ENCODE measurements at places on chromosomes 1 and 21.

- DNase-seq = no peak
Observed at GRCh38 chr21:16370186-16370585, 640.4 kb downstream of the USP25 start.

DNA sequence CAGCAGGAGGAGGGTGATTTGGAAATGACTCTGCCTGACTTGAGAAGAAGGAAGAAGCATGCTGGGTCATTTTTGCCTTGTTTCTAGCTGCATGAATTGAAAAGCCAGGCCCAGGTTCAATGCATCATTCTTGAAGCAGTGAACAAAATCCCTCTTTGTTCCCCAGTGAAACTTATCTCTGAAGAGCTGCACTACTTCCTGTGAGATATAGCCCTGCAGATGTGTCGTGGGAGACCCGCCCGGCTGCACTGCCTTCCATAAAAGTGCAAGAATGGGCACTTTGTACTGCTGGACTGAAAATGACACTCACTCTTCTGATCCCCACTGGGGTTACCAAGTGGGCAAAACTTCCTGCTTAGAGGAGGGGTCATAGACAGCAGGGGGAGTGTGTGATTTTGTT is 249.2 kb upstream of the NFIA start:
- DNase-seq = no peak

DNA sequence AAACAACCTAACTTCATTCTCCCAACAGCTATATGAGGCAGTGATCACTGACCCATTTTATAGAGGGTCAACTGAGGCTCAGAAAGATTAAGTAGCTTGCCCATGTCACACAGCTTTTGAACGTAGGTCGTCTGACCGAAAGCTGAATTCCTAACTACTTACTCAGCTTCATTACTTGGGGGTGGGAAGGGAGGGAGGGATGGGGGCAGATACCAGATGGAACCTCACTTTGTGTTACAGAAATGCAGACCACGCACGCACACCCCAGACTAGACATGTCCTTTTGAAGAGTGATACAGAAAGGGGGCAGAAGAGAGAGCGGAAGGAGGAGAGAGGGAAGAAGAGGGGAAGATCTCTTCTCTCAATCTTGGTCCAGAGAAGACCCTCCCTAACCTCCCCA is 2.3 kb downstream of the ADGRB2 start:
- DNase-seq = no peak

- DNase-seq = no peak
Observed at GRCh38 chr1:175267716-175268416, 75.3 kb upstream of the KIAA0040 start.

- no peak for DNase-seq
Observed at GRCh38 chr1:93448983-93449804, 1.3 kb downstream of the FNBP1L start.

DNA sequence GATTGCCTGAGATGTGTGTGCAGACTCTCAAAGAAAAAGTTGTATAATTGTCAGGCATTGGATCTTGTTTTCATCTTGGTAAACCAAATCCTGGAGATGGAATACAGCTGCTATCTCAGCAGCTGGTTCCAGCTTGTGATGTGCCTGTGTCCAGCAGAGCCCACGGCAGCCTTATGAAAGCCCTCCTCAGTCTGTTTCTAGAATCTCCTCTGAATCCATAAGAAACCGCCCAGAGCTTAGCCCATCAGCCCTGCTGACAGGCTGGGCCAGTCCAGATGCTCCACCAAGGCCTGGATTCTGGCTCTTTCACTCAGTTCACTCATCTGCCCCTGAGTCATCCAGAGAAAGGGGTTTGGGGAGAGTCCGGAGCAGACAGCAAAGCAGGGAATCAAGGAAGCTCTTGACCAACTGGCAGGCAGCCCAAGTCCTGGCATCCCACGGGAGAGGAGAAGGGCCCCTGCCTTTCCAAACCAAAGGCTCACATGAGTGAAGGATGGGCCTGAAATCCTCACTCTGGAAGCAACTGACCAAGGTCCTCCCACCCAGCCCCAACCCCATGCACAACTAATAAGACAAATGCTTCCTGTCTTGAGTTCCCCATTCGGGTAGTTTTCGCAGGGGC is 45.7 kb downstream of the NAV1 start:
- no peak for DNase-seq

DNA sequence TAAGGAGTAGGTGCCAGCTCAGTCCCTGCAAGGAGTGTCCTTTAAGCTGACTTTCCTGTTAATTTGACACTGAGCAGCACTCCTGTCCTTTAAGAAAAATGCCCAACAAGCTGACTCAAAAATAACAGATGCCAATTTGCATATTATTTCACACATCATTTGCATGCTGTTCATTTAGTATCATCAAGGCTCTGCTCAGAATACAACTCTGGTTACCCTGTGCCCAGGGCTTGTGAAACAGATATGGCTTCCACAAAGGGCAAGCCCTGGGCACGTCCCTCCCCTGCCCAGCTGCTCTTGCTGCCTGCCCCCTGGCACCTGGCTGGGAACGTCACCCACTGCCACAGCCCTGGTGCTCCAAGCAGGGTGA is 10.3 kb downstream of the KCNN3 start:
- no peak for DNase-seq

DNA sequence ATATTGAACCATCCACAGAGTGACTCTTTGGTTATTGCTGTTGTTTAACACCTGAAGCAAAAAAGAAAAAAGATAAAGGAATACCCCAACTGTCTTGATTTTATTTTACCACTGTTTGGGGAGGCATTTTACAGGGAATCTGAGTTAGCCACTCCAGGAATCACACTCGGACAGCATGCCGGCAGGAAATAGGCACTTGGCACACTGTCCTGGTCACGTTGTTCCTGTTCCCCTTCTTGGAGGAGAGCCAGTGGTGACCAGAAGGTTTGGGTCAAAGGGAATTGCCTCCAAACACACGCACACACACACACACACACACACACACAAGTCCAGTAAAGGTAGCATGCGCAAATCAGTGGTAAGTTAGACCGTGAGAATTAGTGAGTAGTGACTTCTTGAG is 13.8 kb downstream of the RGS4 start:
- DNase-seq = no peak

GRCh38 chr1:67604778-67605177 is 80.2 kb upstream of the GADD45A start:
- DNase-seq = no peak
